ENCODE measurements at places on chromosomes 13 and 19.
A peak's percentile ranks its signal among the peaks of the same experiment; 100 is the strongest.

GRCh38 chr19:18470787-18471186 lies 32.9 kb upstream of the ISYNA1 start:
- DNase-seq: no peak

GRCh38 chr13:48311223-48311622 lies 7.7 kb downstream of the RB1 start:
- DNase-seq: no peak

DNA sequence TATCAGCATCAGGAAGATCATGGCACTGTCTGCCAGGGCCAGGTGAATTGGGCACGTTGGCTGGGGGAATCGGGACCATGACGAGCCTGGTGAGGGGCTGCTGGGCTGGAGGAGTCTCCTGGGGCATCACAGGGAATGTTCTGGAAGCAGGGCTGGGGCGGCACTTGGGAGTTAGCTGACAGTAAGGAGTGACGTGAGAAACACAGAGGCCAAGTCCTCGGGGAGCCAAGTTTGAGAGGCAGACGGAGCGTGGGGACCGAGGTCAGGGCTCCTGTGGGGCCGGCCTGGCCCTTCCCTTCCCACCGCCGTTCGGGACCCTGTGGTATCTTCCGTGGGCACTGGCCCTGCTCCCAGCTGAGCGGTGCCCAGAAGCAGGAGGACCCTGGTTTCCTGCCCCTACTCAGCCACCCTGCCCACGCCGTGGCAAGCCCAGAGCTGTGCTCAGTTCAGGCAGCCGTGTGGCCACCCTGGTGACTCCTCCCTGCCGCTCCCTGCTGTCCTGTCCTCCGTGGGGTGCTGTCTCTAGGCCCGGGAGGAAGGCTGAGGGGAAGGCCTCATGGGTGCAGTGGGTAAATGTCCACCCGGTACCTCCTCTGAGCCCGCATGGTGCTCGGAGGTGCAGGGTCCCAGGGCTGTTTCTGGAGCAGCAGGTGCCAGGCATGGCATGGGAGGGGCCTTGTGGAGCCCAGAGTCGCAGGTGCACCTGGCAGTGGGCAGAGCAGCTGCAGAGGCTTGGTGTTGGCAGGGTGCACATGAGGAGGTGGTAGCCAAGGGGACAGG lies 25.2 kb downstream of the CRTC1 start:
- no peak for DNase-seq

DNA sequence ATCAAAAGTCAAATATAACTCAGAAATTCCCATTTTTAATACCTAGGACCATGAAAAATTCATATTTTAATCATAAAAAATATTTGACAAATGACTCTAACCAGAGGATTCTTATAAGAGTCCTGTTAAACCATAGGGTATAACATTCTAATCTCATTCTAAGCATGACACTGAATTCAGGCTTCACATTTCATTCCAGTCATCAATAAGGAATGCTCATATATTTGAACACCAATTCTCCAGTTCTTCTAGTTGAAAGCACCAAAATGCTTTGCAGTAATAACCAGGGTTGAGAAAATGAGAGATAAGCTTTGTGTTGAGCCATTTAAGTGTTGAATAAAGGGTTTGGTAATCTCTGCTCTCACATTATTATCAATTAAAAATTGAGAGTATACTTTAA lies 147.5 kb downstream of the VWA8 start:
- no peak for DNase-seq

GRCh38 chr13:78398743-78399410 lies 204.5 kb downstream of the POU4F1 start:
- no peak for DNase-seq

DNA sequence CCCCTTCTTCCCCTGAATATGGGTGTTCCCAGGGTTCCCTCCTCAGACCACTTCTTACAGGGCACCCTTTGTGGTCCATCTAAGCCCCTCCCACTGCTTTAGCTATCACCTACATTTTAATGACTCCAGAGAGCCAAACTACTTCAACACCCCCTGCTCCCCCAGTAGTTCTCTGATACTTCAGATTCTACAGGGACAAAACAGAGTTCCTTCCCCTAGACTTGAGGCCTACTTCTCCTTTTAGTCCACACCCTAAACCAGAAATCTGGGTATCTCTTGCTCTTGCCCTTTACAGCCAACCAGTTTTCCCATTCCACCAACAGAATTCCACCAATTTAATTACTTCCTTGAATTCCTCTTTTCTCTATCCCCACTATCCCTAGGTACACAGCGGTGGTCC lies 107.2 kb downstream of the KCNRG start:
- DNase-seq: no peak

DNA sequence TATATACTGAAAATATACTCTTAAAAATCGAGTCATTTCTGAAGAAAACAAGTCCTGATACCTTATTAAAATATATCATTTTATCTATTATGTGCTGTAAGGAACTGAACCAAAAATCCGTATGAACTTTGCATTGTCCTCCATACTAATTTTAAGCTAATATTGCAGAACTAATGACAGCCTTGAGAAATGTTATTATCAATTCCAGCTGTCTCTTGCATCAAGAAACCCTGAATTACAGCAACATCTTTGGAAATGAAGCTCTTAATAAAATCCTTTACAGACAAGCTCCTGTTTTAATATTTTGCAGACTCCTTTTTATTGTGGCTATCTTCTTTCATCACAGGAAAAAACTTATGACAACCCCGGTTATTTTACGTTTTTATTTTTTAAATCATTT lies 1335.3 kb downstream of the EFNB2 start:
- DNase-seq: no peak

DNA sequence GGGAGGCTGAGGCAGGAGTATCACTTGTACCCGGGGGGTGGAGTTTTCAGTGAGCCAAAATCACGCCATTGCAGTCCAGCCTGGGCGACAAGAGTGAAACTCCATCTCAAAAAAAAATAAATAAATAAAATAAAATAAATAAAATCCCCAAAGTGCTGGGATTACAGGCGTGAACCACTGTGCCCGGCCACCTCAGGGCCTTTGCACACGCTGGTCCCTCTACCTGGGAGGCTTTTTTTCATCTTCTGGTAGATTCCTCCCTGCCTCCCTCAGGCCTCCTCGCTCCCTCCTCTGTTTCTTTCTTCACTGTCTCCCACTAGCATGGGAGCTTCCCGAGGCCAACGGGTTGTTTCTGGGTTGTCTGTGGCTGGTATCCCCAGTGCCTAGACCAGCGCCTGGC lies 15.1 kb downstream of the MYBPC2 start:
- DNase-seq: no peak

DNA sequence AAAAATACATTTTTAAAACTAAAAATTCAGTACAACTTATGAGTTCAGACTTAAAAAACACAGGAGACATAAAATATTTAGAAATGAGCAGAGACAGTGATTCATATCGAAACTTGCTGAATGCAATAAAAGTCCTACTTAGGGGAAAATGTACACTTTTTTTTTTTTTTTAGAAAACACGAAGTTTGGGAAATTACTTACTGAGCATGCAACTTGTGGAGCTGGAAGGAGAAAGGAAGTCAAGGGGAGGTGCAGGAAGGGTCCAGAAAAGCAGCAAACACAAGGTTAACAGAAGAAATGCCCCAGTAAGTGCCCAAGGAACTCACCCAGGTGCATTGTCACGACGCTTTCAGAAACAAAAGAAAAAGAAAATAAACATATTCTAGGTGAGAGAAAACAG lies 18.6 kb upstream of the LAIR1 start:
- DNase-seq: no peak

- no peak for DNase-seq
Observed at GRCh38 chr13:50747737-50748350, 95.6 kb downstream of the DLEU7 start.

GRCh38 chr13:99329477-99329876 lies 22.3 kb upstream of the GPR183 start:
- no peak for DNase-seq

GRCh38 chr13:46617229-46617721 lies 64.3 kb downstream of the LRCH1 start:
- no peak for DNase-seq

DNA sequence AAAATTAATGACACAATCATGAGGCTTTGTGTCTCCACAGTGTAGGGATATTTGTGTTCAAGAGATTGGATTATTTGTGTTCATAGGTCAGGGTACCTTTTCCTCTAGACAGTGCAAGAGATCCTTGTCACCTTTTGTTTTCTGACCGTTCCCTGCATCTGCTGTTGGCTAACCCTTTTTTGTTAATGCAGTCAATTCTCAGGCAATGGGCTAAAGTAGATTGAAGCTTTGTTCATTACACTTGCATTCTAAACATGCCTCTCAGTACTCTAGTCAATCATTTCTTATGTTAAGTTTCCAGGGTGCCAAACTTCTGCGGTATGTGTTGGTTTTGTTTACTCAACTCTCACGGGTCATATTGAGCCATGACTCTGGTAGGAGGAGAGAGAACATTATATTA lies 1.8 kb upstream of the MED4 start:
- DNase-seq: no peak

DNA sequence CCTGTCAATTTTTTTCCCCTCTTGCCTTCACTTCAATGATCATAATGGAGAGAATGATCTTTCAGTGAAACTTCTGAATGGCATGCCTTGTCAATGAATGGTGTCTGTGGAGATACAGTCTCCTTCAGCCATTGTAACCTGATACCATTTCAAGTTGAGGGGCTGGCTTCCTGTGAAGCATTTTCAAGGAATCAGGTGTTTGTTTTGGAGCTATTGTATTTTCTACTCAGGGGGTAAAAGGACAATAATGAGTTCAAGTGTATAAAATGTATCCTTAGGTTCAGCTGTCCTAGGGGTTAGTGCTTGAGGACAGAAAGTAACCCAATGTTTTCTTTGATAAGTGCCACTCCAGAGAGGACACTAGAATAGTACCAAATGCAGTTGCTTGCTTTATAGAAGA lies 23.8 kb upstream of the CBY2 start:
- DNase-seq: peak; percentile 6

GRCh38 chr13:20942938-20943559 lies 40.5 kb upstream of the XPO4 start:
- peak; percentile 5 for DNase-seq

DNA sequence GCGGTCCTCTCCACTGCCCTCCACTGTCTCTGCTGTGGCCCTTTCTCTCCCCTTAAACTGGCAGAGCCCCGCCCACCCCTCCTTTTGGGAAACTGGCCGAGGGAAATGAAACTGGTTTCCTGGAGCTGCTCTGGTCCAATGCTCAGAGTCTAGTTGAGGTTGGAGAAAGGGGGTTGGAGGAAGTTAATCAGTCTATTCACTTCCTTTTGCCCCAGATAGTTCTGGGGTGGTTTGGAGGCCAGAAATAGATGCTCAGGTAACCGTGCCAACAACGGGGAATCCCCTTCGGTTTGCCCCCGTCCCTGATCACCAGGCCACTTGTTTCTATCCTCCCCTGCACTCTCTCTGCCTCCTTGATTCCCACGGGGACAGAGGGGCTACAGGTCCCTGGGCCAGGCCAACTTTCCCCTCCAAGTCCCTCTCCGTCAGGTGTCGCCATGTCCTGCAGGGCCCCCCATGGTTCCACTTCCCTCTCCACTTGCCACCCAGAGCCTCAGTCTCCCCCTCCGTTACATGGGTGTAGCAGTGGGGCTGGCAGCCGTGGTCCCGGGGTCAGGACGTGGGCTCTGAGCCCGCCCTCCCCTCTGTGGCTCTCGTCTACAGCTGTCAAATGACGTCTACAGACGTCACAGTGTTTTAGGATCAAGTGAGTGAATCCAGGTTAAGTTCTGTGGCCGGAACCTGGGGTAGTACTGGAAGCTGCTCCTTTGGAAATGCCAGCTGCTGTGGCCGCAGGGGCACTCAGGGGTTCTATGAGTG lies at the start of gene IL4I1:
Gene IL4I1 (minus strand): TSS at position 25 of the 759 bp plus-strand sequence. CDS start 727 bp downstream, outside the sequence.
- peak; percentile 86 for DNase-seq

DNA sequence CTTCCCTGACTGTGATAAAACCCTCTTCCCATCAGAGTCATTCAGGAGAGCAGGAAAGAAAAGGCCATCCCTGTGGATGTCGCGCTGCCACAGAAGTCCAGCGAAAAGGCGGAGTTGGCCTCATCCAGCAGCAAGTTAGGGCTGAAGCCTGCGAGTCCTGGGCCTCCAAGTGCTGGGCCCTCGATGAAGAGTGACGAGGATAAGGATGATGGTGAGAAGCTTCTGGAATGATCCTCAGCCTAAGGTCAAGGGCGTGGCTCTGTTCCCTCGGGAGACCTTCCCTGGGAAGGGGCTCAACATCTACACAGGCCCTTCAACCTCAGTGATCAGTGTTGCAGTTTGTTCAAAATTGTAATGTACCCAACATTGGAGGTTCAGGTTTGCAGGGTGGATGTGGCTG lies 22.3 kb downstream of the TEX29 start:
- DNase-seq: no peak

GRCh38 chr13:112668924-112669323 lies 20.9 kb upstream of the ATP11A start:
- no peak for DNase-seq

GRCh38 chr13:44303681-44304432 lies 69.8 kb upstream of the SERP2 start:
- no peak for DNase-seq

DNA sequence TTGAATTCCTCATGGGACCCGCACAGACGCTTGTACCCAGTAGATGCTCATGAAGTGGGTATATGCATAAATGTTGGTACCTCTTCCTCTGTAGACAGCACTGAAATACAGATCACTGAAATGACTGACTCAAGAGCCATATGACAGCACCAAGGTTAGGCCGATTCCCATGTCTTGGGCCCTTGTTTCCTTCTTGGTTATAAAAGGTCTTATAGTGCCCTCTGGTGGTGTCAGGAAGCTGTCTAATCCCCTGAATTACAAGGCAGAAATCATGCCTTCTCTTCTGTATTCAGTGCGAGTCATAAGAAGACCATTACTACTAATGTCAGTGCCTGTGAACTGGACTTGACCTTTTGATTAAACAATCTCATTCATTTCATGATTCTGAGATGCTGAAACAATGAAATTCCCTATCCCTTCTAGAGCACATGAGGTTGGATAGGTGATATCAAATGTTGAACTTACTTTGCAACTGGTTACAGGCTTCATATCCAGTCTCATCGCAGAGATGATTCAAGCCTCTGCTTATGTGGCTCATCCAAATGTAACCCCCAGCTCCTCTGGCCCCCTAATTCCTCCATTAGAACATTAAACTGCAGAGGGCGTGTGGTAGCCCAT lies 59.7 kb downstream of the SPATA13 start:
- DNase-seq: peak; percentile 58

DNA sequence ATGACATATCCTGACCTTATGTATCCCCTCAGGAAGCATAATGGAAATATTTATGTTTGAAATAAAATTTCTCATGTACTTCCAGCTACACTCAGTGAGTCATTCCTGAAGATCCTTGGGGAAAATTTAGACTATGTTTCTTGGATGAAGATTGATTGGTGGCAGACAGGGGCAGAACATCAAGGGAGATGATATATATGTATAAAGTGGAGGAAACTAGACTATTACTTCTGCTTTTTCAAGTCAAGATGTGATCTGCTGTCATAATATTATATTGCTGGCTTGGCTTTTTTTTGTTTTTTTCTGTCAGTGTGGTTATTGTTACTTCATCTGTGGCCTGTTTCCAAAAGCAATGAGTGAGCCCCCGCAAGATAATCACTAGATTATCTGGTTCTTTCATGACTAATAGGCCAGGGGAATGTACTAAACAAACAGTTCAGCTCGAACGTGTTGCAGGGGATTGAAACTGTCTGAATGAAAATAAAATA lies 87.2 kb upstream of the TNFSF11 start:
- DNase-seq: peak; percentile 51

- DNase-seq: peak; percentile 50
Observed at GRCh38 chr13:99686157-99686572, 184.9 kb downstream of the TM9SF2 start.

GRCh38 chr19:13154241-13154778 lies 4.1 kb downstream of the IER2 start:
- DNase-seq: peak; percentile 90
